ENCODE measurements at places on chromosomes 16 and 17.

DNA sequence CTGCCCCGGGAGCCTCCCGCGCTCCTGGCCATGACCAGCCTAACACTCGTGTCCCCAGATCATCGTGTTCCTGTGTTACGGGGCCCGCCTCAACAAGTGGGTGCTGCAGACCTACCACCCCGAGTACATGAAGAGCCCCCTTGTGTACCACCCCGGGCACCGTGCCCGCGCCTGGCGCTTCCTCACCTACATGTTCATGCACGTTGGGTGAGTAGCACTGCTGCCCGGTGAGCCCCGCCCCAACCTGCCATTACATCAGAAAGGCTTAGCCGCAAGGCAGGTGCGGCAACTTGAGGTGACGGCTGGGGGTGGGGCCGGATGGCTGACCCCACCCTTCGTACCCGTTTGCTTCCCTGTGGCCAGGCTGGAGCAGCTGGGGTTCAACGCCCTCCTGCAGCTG, 1.4 kb downstream of the RHBDL1 start:
- no peak for DNase-seq

DNA sequence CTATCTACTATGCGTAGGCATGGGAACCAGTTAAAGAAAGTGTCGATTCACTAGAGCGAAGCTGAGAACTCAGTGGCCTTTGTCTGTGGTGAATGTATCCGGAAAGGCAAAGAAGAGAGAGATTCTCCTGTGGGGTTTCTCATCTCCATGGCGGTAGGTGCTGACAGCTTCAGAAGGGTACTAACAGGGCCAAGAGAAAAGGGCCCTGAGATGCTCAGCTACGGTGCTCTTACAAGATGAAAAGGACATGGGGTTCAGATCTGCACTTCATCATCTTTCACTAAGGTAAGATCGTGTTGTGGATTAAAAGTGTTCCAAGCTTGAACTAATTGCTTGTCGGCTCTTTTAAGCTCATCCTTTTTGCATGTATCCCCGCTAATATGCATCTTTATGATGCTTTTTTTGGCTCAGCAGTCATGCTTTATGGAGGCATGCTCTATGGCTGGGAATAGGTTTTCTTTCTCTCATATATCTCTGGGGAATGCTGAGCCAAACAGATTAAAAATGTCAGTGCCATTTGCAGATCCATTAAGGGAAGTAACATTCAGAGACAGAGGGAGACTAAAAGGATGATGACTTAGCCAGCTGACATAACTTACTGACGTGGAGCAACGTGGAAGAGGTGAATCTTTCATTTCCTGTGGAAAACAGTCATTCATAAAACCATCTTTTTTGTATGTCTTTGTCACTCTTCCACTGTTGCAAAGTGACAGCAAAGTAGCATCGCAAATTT, 29.9 kb downstream of the KCNJ16 start:
- no peak for DNase-seq

DNA sequence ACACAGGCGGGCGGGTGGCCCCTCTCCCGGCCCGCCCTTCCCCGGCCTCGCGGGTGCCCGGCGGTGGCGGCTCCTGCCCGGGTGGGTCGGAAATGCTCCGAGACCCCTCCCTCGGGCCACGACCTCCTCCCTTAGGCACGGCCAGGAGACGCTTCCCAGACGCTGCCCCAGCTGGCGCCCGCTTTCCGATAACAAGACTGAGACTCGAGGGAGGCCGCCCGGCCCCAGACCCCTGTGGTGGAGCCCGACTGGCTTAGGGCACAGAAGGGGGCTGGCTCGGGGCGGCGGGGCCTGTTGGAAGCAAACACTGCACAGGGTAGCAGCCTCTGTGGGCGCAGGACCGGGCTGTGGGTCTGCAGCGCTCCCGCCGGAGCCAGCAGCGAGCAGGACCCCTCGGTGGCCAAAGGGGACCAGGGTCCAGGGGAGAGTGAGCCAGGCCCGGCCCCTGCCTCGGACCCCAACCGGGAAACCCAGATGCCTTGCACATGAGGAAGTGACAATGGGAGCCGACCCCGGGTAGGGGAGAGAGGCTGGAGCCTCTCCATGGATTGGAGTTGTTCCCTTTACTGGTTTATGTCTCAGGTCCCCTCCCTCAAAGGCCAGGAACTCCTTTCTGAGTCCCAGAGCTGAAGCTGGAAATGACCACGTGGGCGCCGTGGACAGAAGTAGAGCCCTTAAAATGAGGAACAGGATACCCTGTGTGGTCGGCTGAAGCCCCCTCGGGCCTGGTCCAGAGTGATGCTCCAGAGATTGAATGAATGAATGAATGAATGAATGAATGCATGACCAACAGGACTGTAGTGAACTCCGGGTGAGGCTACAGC, 19.8 kb upstream of the ADCY7 start:
- DNase-seq = peak; percentile 24

DNA sequence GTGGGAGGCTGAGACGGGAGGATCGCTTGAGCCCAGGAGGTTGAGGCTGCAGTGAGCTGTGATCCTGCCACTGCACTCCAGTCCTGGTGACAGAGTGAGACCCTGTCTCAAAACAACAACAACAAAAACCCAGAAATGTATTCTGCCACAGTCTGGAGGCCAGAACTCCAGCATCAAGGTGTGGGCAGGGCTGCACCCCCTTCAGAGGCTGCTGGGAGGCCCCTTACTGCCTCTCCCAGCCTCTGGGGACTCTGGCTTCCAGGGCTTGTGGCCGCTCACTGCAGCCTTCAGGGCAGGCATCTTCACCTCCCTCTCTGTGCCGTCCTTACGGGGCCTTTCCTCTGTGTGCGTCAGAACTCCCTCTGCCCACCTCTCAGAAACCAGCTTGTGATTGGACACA, 209.4 kb upstream of the GSE1 start:
- no peak for DNase-seq

DNA sequence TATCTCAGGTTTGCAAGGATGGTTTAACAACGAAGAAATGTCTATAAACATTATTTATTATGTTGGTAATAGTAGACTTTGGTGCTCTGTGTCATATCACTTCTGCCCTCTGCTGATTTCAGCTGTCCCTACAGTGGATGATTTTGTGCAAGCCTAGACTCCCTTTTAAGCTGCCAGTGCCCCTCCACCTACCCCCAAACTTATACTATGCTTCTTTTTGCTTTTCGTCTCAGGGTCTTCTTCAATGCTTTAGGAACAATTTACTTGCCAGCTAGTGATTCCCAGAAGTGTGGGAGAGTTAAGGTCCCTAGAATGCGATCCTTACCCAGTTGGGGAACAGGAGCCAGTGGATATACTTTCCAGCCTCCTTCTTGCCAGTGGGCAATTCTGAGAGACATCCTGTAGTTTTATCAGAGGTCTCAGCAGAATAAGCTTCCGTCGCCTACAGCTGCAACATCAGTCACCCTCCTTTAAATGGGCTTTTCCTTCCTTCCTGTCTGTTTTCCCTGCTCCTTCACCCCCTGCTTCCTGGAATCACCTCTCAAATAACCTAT, 4.1 kb downstream of the ICAM2 start:
- DNase-seq = no peak

DNA sequence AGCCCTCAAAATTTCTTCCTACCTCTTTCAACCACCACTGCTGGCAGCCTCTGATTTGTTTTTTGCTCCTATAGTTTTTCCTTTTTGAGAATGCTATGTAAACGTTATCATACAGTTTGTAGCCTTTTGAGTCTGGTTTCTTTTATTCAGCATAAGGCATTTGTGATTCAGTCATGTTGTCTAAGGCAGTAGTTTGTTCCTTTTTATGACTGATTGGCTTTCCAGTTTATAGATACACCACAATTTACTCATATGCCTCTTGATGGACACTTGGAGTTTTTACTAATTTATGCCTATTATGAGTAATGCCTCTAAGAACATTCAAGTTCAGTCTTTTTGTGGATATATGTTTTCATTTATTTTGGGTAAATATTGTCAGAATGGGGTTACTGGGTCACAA, 136.6 kb downstream of the CHD9 start:
- no peak for DNase-seq

DNA sequence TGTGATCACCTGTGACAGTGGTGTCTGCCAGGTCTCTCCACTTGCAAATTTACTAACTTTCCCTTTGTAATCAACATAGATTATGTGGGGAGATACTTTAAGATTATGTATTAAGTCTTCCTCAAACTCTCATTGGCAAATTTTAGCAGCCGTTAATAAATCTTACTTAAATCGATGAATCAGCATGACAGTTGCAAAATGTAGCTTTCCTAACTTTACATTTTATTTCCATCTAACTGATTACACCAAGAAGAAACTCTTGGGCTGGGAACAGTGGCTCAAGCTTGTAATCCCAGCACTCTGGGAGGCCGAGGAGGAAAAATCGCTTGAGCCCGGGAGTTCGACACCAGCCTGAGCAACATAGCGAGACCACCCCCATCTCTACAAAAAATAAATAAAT, 23.3 kb upstream of the CPNE2 start:
- DNase-seq = peak; percentile 19

DNA sequence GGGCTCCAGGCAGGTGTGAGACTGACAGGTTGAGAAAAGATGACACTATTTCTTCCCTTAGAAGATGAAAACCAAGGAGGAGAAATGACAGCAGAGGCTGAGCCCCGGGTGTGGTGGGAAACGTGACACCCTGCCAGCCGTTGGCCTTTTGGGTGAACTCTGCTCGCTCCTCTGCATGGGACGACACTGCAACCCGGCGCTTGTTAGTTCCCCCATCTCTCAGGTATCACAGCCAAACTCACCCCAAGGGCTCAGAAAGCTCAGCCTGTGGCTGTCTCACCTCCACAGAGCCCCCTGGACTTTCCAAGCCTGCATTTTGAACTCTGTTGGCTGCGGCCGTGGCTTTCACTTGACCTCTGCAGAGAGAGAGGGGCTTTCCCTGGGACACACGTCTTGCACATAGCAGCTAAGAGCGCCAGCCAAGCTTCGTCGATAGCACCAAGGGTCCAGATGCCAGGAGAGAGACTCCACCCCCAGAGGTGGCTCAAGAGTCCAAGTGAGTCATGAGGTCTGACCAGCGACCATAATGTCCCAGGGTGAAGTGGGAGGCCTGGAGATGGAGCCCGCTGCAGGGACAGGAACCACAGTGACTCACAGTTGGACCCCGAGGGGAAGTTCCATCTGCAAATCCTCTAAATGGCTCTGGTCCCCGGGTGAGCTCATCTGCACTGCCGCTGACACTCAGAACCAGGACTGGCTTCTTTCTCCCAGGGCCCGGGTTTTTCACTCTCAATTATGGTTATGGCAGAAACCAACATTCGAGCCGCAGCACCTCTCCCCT, 301.9 kb downstream of the SOX9 start:
- DNase-seq = no peak

DNA sequence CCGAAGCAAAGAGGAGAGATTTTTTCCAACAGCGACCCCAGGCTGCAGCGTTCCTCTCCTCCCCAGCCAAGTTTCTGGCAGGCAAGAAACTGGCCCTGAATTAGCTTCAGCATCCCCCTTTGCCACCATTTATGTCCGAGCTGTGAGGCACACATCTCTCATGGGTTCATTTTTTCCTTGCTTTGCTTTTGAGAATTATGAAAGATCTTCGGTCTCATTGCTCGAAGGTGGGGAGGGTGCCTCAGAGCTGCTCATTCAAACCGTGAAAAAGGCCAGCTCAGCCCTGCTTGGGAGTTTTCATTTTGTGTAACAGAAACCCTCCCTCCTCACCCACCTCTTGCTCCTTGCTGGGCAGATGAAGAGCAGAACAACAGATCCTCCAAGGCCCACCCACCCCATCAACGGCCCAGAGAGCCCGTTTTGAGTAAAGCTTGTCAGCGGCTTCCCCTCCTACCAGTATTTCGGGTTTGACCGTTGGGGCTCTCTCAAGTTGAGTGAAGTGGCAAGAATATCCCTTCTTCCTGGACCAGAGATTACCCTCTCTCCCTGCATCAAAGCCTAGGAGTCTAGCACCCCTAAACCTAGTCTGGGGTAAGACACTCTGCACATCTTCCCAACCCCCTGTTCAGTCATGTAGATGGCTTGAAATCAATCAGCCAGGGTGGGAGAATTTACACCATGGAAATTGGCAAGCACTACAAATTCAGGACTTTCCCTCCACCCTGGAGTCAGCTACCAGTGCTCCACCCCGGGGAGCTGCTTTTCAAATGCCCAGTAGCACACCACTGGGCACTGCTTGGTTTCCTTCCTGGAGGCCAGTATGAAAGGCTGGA, 1.8 kb downstream of the CCR7 start:
- DNase-seq = no peak

DNA sequence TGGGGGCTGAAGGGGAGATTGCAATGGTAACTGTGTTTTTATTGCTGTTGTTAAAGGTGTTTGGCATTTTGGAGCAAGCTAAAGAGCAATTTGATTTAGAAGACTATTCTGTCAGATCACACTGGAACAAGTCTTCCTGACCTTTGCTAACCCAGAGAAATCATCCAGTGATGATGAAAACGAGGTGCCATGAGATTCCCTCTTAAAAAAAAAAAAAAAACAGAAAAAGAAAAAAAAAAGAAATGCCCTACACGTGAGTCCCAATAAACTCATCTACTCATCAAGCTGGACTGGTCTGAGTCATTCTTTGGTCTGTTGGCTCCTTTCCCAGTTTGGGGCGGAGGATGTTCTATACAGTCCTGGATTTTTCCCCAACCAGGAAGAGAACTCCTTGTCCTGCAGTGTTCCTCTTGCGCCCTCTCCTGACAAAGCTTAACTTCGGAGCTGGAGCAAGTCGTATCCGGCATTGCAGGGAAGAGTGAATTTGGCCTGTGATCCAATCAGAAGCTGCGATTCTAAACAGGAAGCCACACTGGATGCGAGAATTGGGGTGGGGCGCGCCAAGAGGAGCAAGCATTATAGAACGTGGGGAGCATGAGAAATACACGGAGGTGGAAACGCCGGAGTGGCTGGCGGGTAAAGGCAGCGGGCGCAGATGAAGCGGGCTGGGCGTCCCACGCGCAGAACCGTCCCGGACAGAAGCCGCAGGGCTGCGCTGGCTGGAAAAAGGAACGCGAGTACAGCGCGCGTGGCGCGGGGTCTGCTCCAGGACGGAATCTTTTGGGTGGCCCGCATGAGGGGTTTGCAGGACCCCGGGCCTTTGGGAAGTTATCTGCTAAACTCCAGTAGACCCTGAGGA, 22.4 kb upstream of the CRYM start:
- peak; percentile 98 for DNase-seq

DNA sequence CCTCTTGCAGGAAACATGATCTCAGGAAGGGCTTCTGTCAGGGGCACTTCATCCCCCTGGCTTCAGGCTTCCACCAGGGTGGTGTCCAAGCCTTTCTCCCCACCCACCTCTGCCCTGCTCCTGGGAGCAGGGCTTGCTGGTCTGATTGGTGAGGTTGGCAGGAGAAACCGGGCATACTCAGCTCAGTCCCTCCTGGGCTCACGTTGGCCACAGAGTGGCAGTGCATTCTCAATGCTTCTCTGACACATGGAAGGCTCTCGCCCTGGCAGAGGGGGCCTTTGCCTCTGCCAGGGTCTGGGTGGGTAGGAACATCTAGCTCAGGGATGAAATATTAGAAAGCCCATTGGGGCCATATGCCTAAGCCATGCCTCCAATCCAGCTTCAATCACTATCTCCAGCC, 142.8 kb downstream of the AXIN2 start:
- no peak for DNase-seq
